ENCODE measurements at places on chromosomes 5 and 9.

GRCh38 chr5:35202319-35203111 is 27.8 kb downstream of the PRLR start:
- DNase-seq: peak; percentile 6

DNA sequence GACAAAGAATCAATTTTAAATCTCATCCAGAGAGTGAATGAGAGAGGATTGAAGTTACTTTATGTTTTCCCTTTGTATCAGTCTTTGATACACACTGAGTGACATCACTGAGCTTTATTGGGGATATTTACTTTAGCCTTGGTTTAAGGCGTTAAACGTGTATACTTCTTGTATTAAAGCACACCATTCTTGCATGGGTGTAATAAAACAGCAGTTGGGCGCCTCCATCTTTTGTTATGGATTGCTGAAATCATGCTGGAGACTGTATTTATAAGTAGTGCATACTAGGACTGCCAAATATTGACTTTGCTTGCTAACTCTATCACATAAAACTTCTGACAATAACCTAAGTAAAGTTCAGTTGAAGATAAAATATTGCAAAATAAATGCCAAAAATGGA is 1755.8 kb upstream of the WWC1 start:
- DNase-seq: no peak

DNA sequence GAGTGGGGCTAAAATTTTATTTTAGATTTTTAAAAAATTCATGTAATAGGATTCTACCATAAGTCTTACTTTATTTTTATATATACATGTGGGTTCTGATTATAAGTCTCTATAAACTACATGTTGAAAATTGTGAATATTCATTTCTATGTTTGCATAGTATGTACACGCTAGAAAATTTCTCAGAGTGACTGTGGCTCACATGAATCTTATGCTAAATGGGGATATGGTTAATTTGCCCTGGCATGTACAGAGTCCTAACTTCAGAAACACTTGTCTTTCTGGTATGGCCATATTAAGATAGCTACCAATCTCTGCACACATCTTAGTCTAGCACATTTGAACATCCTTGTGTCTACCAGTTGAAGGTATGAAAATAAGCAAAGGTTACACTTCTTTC is 154.8 kb downstream of the FBXL7 start:
- DNase-seq: no peak

GRCh38 chr9:126363847-126364671 is 37.4 kb downstream of the MVB12B start:
- DNase-seq: no peak

GRCh38 chr5:55347786-55348185 is 40.0 kb downstream of the MTREX start:
- DNase-seq: no peak

- no peak for DNase-seq
These were observed 87.3 kb downstream of the PRDM6 start for GRCh38 chr5:123176224-123176937.

DNA sequence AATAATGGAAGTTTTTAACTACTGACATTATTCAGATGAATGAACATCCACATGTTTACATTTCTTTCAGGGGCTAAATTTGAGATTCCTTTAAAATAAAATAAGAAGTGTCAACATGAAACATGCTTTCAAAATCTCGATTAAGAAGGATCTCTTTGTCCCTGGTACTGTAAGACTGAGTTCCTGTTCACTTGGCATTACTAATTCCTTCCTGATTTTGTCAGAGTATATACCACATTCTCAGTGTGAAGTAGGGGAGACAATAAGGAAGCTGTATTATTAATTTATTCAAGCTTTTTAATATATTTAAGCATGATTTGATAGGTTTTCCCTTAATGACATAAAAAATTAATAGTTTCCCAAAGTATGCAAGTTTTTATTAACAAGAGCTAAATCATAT is 81.5 kb upstream of the GRHPR start:
- no peak for DNase-seq

- DNase-seq: no peak
These were observed 2039.9 kb downstream of the EFNA5 start for GRCh38 chr5:105630803-105631202.

GRCh38 chr5:80230269-80230992 is 25.4 kb downstream of the SERINC5 start:
- no peak for DNase-seq

GRCh38 chr5:160259341-160259740 is 30.0 kb downstream of the FABP6 start:
- no peak for DNase-seq

DNA sequence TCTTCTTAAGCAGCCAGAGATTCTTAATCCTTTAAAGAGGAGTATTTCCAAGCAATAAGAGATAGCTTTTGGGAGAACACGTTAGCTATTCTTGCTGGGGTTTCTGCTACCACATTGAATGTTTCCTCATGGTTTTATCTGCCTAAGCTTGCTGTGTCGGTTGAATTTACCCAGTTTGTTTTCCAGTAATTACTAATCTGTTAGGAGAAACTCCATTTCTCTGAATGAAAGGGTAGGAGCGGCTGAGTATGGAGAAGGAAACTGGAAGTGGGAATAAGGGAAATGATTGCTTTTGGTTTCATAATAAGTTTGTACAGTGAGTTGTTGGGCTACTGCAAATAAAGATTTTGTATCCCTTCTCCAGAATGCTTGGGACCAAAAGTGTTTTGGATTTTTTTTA is 1.2 kb downstream of the JAK2 start:
- no peak for DNase-seq

DNA sequence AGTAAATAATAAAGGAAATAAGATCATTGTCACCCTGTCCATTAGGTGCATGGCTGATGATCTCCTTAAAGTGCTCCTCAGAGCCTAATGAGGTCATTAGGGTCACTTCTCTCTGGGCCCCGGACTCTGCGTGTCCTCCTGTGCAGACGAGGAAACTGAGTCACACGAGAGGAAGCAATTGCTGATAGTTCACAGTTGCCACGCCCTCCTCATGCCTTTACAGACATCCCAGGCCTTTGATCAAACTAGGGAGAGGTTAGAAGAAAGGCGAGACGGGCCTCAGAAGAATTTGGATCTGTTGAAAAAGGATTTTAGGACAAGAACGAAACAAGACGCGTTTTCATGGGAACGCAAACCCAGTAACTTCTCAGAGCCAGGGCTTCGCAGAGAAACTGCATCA is 32.0 kb upstream of the MSX2 start:
- no peak for DNase-seq

DNA sequence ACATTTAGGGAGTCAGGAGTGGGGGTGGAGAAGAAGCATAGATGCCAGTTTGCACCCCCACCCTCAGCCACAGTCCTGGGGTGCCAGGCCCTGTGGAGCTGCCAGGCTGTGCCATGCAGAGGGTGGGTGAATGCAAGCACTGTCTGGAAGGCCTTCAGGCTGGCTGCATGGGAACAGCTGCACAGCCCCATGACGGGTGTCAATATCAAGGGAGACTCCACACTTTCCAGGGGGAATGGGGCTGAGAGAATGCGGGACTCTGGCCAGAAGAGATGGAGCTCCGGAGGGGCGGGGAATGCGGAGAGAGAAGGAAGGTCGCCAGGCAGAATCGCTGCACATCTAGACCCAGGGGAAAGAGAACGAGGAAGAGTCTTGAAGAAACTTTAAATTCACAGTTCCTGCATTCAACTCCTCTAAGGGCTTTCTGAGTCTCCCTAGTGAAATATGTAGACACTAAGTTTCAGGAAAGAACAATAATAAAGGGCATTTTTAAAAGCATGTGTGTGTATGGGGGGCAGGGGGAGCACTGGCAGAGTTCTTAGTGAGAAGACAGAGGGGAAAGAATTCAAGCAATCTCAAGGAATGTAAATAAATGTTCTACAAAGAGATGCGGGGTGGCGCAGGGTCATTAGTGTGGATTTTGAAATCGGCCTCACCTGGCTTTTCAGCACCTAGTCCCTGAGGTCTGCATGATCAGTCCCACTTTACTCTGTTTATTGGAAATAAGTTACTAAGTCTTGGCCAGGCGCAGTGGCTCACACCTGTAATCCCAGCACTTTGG is 59.1 kb downstream of the BOD1 start:
- DNase-seq: no peak

DNA sequence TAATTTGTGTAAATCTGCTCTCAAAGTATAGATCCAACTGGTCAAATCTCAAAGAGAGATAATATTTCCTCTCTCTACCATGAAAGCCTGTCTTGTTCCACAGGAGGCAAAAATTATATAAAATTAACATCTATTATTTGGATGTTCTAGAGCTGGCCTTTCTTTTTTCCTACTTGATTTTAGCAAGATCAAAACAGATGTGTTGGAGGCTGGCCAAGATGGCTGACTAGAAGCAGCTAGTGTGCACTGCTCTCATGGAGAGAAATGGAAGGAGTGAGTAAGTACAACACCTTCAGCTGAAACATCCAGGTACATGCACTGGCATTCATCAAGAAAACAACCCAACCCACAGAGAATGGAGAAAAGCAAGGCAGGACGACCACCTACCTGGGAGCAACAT is 298.6 kb upstream of the SLC24A2 start:
- no peak for DNase-seq

DNA sequence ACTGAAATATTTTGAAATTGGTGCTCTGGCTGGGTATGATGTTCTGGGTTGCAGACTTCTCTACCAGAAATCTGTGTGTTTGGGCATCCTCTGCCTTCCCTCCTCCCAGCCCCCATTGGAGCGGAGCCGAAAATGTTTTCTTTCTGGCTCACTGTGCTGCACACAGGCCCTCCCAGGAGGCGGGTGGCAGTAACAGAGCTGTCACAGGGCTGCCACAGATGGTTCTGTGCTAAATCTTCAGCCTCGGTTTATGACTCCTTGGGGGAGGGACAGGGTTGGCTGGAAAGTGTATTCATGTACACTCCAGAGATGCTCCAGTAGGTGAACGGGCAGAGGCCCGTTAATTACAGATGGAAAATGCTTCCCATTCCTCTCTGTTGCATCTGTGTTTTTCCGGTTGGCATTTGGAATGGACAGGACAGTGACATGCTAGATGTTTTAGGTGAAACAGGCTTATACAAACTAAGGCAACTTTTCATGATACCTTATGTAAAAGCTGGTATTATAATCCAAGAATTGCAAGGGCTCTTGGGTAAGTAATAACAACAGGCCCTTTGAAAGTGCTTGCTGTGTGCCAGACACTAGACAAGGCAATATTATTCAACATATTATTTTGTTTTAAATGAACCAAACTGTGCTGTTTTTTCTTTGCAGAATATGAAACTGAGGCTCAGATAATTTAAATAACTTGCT is 180.2 kb downstream of the ADCY2 start:
- no peak for DNase-seq

DNA sequence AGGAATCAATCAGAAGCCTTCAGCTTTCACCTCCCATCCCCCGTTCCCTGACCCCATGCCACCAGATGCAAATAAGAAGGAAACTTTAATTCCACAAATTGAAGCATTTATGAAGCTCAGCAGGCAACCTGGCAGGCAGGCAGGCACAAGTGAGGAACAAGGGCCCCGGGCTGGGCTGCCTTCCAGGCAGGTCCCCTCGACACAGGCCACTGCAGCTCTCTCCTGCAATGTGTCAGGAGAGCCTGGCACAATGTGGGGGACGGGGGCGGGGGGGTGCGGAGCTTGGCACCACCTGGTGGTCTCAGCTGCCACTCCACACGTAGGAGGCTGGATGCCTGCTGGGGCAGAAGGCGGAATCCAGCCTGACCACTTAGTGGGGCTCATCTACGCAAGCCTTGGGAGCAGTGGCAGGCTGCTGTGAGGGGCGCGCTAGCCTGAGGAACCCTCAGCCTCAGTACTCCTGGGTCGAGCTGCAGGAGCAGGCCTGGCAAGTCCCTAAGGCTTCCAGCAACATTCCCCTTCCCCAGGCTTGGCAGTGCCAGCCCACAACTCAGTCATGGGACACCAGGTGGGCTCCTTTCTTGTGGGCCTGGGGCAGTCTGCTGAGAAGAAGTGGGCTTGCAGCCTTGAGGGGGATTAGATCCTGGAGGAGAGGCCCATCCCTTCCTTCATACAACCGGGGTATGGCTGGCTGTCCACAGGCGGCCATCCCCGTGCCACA is 50.2 kb upstream of the KCNMB1 start:
- no peak for DNase-seq

DNA sequence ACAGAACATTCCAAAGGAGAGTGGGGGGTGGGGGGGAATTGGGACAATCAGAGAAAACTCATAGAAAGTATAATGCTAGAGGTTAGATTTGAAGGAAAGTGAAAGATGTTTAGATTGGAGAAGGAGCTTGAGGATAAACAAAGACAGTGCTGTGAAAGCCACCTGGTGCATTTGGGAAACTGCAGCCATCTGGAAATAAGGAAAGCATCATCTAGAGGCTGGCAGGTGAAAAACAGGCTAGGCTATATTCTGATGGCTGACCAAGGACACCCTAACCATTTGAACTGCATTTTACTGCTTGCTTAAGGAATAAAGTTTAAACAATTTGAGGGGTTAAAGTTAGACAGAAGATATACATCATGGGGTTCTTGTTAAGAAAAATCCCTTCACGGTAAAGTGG is 296.4 kb downstream of the CETN3 start:
- no peak for DNase-seq

- DNase-seq: no peak
These were observed 343.7 kb downstream of the DMRTA1 start for GRCh38 chr9:22790329-22790728.

DNA sequence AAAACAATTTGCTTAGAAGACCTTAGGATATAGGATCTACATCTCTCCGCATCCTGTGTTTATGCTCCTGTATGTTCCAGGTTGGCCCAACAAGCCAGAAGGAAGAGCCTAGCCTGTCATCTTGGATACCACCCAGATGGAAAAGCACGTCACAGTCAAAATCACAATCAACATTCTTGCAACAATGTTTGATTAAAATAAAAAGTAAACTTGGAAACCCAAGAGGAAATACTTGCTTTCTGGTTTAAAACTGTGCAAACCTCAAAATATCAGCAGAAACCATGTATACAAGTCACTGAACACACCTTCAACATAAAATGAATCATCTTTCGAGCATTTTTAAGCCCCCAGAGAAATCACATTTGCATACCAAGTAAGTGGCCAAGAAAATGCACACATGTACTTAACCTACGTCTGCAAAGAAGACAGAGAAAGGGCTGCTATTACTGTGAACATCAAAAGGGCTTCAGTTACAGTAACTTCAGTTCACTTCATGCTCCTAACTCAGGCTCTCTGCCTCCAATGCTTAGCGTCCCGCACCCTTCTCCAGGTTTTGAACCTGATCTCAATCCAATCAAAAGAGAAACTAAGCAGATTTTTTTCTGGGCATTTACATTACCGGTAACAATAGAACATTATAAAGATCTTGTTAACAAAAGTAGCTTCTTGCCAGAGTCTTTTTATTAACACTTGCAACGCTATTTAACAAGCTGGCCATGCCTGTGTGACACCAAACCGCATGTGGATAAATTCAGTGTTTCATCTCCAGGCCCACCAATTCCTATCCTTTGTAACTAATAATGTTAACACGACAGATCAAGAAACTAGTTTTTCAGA is 1.3 kb downstream of the ENC1 start:
- no peak for DNase-seq

DNA sequence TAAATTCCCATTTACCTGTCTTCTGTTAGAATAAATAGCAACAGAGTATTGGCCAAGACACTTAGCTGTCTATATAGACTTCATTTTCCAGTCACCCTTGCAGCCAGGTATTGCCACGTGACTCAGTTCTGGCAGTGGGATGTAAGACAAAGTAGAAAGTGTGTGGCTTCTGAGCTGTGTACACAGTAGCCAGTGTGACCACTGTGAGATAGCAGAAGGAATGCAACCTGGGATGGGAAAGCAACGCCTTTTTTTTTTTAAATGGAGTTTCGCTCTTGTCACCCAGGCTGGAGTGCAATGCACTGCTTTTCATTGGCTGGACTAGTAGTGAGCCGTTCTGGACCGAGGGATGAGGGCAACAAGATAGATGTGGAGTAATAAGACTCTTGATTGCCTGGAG is 64.5 kb upstream of the UBTD2 start:
- no peak for DNase-seq

GRCh38 chr9:115367321-115367720 is 249.4 kb upstream of the TNC start:
- DNase-seq: no peak

Measured in stimulated activated CD4-positive, alpha-beta T cell treated with anti-CD3 and anti-CD28 coated beads, Interleukin-12 subunit alpha, Interleukin-12 subunit beta, amount 100 ng/mL, for 48 hours (primary cell).